ENCODE measurements at places on chromosomes 7 and 10.

DNA sequence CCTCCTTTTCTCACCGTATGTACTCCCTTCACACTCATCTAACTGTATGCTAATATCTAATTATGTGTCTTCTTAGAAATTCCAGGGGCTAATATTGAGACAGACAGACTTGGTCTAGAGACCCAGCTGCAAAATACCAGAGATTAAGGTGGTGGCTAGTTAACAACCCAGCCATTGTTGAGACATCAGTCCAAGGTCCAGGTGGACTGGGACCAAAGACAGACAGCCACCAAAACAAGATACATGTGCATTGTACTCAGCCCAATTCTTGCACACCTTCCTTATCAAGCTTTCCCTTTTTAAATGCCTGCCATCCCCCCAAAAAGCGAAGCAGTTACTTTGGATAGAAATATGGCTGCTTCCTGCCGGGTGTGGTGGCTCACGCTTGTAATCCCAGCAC, 43.3 kb upstream of the LRRN3 start:
- DNase-seq = no peak

DNA sequence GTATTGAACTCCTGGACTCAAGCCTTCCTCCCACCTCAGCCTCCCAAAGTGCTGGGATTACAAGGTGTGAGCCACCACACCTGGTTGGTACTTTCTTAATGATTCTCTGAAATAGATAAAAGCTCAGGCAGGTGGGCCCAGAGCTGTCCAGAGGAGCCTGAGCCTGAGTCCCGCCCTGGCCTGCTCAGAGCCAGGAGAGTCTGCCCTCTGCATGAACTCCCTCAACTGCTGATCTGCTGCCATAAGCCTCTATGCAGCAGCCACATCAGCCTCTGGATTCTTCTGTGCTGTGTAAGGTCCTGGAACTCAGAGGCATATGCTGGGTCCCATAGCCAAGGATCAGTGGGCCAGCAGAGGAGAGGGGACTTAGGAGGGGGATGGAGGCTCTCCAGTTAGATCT, 23.1 kb upstream of the DDIT4 start:
- DNase-seq = no peak

GRCh38 chr10:52210161-52210560, 103.9 kb upstream of the DKK1 start:
- DNase-seq = no peak

DNA sequence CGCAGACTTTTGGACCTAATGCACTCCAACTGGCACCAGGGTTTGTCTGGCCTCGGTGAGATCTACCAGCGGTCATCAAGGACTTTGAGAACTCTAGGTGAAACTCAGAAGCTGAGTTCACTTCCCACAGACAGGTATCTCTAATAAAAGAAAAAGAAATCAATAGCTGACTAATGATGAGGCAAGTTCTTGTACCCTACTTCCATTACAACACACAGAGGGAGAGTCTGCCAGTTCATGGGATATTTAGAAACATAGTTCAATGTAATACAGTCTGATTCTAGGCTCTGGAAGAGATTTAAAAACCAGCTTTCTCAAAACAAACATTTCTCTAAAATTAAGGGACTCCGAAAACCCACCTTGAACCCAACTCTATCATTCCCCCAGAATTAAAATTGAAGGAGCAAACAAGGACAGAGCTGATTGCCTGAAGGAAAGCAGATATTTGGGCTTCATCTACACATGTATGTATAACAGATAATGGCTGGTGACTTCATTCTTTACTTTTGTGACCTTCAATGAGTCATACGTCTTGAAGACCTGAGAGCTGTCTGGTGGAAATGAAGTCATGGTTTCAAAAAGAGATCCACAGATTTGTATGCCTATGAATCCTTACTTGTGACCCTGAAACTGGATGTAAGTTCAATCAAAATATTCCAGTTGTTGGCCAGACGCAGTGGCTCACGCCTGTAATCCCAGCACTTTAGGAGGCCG, 2.7 kb upstream of the PNLIPRP1 start:
- no peak for DNase-seq

GRCh38 chr7:68266004-68266579, 1269.5 kb downstream of the TYW1 start:
- DNase-seq = no peak

DNA sequence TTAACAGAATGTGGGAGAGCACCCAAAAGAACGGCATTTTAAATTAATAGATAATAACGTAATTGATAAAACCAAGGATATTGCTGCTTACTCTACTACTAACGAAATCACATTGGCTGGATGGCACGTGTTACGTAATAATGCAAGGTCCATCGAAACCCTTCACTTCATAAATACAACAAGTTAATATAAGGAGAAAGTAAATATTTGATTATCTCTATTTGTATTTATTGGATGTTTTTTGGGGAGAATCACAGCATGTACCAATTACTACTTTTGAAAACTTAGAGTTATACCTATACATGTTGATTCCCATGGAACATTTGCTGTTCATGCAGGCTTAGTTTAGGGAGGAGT, 1.6 kb downstream of the PRKG1 start:
- DNase-seq = no peak

GRCh38 chr7:141290973-141291372, 217.1 kb downstream of the TMEM178B start:
- no peak for DNase-seq

- peak; percentile 72 for DNase-seq
Measured at GRCh38 chr7:38863601-38864291, 45.2 kb downstream of the VPS41 start.

DNA sequence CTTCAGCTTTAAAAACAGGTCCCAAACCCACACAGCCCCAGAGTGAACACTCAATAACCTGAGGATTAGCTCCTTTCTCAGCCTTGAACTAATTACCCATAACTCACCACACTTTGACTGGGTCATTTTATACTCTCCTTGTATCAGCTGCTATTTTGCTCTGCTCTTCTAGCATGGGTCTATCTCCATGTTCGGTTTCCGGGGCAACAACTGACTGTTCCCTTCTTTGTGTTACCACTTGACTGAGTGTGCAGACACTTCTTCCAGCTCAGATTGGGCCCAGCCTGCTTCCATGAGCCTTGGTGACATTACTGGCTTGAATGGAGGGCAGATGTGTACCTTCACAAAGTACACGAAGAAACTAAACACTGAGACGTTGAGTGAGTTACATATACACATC, 31.5 kb upstream of the PRPS1L1 start:
- DNase-seq = no peak

GRCh38 chr7:36001546-36001945, 151.5 kb upstream of the EEPD1 start:
- DNase-seq = no peak

- DNase-seq = peak; percentile 47
Measured at GRCh38 chr7:23918856-23919255, 208.8 kb downstream of the STK31 start.

DNA sequence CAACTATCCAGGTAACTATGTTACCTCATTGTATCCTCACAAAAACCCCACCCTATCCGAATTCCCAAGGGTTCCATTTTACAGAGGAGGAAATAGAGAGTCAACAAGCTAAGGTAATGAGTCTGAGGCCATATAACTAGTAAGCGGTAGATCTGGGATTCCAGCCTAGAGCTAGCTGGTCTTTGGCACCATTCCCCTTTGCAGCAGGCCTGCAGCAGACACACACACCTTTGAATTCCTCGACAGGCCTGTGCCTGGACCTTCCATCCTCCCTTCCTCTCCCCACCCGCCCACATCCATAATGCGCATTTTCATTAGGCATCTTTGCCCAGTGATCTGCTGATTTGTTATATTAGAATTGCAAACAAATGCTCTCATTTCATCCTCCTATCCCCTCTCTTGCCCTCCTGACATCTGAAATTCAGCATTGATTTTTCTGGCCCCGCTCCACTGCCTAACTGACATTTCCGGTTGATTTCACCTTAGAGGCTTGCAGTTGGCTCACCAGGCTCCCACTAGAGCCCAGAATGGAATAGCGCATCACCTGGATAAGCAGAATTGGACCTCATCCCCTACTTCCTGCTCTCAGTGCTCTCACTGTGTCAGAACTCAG, 129.5 kb downstream of the PLXNA4 start:
- no peak for DNase-seq

DNA sequence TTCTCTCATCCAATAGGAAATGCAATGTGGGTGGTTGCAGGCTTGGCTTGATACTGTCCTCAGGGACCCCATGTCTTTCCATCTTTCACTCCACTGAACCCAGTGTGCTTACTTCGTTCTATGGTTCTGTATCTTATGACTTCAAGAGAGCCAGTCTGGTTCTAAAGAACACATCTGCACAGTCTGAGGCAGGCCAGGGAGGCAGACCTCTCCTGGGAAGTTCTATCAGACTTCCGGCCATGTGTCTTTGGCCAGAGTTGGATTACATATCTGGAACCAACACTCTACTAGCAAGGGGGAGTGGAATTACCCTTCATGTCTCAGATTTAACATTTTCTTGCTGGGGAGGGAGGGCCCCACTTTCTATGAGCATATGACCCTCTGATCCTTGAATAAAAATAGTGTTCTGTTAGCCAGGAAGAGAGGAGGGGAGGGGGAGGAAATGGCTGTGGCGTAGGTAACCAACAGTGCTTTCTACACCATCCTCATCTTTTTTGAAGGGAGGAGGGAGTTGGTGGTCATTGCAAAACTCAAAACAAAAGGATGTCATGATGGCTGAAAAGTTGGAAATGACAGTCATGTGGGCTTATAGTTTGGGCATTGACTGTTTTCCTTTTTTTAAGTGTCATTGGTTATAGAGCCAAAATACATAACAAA, 370.2 kb downstream of the GATA3 start:
- no peak for DNase-seq

DNA sequence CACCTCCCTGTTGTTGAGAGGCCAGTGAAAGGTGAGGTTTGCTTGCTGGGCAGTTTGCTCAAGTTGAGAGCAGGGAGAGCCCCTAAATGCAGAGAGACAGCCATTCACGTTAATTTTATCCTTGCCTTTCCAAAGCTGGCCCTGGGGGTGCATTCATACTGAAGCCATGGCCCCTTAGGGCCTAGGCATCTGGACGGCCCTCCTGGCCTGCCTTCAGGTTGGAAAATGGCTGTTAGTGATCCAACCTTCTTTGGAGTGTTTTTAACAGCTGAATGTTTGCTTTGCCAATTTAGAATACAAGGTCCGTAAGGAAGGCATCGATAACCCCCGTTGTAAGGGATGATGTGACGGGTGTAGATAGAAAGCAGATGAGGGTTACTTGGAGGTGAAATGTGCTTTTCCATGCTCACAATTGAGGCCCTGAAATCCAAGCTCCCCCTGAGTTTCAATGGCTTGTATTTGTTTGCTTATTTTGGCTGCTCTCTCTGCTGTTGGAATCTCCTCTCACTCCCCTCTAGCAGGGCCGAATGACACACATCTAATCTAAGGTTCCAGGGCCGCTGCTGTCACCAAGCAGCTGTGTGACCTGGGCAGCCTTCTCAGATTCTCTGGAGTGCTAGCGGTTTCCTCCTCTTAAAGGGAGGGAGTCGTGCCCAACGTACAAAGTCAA, 171.6 kb upstream of the MKI67 start:
- no peak for DNase-seq

DNA sequence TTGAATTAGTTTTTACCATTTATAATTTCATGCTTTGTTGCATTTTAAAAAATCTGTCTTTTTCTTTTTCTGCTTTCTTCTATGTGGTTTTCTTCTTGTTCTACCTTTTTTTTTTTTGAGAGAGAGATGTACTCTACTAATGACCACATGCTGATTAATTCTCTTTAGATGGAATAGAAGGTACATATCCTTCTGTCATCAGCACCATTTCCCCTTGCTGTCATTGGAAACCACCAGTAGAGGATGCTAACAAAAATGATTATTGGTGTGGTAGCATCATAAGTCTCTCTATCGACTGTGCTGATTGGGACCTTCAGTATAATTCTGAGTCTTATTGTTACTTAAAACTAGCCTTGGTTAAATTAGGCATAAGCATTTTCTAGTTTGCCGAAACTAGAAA, 3.6 kb downstream of the ZEB1 start:
- no peak for DNase-seq

- DNase-seq = no peak
Measured at GRCh38 chr10:12729885-12730284, 271.6 kb downstream of the CCDC3 start.

DNA sequence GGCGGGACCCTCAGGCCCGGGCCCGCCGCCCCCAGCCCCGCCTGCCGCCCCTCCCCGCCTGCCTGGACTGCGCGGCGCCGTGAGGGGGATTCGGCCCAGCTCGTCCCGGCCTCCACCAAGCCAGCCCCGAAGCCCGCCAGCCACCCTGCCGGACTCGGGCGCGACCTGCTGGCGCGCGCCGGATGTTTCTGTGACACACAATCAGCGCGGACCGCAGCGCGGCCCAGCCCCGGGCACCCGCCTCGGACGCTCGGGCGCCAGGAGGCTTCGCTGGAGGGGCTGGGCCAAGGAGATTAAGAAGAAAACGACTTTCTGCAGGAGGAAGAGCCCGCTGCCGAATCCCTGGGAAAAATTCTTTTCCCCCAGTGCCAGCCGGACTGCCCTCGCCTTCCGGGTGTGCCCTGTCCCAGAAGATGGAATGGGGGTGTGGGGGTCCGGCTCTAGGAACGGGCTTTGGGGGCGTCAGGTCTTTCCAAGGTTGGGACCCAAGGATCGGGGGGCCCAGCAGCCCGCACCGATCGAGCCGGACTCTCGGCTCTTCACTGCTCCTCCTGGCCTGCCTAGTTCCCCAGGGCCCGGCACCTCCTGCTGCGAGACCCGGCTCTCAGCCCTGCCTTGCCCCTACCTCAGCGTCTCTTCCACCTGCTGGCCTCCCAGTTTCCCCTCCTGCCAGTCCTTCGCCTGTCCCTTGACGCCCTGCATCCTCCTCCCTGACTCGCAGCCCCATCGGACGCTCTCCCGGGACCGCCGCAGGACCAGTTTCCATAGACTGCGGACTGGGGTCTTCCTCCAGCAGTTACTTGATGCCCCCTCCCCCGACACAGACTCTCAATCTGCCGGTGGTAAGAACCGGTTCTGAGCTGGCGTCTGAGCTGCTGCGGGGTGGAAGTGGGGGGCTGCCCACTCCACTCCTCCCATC, 82.7 kb downstream of the PAX2 start:
- peak; percentile 79 for DNase-seq

GRCh38 chr10:68158031-68158430, 48.7 kb downstream of the MYPN start:
- DNase-seq = no peak

DNA sequence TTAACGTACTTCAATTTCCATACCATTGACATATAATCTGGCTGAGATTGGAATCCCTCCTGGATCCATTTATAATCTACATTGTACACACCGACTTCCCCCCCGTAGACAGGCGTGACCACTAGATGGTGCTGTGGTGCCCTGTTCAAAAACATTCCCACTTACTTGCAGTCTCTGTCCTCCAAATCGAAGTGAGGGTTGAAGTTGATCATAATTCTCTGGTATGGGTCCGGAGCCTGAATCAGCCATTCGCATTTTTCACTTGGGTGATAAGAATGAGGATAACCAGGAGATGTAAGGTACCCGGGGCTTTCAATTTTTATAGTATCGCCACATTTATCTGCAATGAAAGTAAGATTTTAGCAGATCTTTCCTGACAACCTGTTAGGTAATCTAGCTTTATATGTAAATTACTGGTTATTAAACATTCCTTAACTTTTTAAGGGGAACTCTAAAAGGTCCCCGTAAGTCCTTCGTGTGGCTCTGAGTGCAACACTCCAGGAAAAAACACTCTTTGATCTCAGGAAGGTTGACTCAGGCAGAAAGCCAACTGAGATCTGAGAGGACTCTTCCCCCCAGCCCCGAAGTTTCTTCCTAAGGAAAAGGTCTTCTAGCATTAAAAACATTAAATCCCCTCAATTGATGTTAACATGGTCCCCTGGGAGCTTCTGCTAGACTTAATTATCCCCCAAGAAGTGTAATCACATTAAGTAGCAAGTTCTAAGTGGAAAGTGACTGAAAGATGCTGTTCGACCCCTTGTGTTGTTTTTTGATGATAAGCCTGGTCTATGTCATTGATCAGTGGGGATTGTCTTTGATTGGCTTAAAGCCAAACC, 3.7 kb downstream of the NRP1 start:
- peak; percentile 91 for DNase-seq

- no peak for DNase-seq
Measured at GRCh38 chr7:144584726-144585125, 181.2 kb upstream of the NOBOX start.
